OCI-M1 (cell line): ENCODE measurements at places on chromosomes 4 and X.
A peak's percentile ranks its signal among the peaks of the same experiment; 100 is the strongest.

DNA sequence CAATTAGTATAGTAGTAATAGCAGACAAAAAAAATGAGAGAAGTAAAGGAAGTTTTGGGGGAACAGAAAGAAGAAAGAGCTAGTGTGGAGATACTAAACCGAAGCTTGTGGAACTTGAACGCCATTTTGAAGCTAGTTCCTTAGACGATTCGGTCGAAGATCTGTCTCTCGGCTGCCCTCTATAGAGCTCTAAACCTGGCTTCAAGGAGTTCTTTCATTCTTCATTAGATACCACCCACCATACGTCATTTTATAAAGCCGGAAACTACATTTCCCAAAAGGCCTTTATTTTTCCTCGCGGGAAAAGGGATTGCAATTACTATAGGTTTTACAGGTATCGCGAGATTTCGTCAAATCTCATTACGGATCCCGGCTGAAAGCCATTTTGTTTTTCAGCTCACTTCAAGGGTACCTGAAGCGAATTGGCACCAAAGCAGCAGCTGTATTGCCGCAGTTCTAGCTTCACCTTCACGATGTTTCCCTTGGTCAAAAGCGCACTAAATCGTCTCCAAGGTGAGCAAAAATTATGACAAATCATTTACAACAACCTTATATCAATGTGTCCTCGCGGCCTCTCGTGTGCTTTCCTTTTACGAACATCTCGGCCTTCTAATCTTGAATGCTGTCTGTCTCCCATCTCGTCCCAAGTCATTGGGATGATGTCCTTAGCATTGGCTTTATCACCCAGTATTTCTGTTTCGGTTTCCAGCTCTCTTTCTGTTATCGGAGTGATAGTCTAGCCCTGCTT is at the start of gene COX7B:
Gene COX7B (plus strand): TSS at position 388 of the 748 bp plus-strand sequence. CDS start 86 bp downstream, at position 474.
- DNase-seq = peak; percentile 97

DNA sequence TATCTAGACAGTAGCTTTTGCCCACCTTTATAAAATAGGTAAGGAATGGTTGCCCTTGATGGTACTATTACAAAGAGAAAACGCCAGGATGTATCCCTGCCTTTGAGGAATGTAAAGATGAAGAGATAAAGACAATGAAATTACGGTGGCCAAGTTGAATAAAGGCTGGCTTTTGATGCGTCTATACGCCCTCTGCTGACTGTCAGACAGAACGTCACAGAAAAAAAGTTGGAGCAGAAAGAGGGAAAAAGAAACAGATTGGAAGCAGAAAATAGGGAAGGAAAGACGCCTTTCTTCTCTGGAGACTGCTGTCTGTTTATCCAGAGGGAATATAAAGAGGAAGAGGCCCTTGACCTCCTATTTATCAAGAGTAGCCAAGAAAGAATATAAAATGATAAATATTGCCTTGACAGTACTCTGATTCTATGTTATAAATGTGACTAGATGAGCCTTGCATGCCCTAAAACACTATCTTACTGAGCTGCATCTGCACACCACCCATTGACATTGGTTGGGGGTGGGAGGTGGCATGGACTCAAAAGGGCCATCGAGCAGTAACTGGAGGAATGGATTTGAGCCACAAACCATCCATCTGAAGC is 30.6 kb downstream of the PCDH19 start:
- peak; percentile 52 for DNase-seq

DNA sequence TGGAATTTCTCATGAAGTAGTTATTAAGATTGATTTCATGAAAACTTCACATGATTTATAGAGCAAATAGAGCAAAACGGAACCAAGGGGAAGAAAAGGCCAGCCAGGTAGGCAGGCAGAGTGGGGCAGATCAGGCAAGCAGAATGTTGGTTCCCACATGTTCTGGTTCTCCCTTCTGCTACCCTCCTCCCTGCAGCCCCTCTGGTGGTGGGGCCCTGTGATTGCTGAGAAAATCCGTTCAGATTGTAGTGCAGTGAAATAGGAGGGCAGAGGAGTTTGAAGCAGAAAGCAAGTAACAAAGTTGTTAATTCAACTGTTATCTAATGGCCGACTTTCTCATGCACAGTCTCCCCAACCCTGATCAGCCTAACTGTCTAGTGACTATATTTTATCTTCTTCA is 185.3 kb downstream of the MID1IP1 start:
- DNase-seq = peak; percentile 19

- no peak for DNase-seq
Observed at GRCh38 chr4:3404546-3404945, 37.2 kb upstream of the HGFAC start.

GRCh38 chr4:152937336-152938236 is 1.5 kb downstream of the FHDC1 start:
- DNase-seq = peak; percentile 80
